T-helper 2 cell (primary cell): ENCODE measurements at places on chromosomes 1 and 21.

- DNase-seq, result no peak
Measured at GRCh38 chr1:107432108-107432507, 291.3 kb downstream of the NTNG1 start.

DNA sequence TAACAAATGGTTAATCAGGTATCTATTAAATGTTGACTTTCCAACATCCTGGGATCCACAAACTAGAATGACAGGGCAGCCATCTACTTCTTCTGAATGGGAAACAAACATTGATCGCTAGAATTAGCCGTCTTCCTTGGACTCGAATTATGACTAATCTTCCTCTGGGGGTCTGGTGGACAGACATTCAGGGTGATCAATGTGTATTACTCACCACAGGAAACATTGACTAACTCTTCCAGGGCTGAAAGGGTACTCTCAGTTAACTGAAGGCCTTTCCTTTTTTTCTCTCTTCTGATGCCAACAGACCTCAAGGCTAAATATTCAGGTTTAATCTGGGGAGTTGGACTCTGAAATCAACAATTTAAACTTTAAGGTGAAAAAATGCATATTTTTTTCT lies 9.5 kb downstream of the NOL9 start:
- DNase-seq, result no peak

GRCh38 chr1:29057700-29058099 lies 66.0 kb downstream of the TMEM200B start:
- DNase-seq, result no peak

DNA sequence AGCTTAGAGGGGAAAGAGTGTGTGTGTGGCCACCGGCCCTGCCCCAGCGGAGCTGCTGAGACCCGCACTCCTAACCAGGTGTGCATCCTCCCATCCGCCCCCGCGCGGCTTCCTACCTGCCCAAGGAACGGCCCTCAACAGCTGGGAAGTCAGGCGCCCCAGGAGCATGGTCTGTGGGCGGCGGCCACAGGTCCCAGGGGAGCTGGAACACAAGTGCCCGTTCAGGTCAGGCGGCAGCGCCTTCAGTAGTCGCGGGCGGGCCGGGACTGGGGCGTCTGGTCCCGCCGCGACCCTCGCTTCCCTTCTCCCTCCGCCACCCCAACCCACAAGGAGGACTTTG lies 448 bp downstream of the AURKAIP1 start:
- DNase-seq, result no peak

DNA sequence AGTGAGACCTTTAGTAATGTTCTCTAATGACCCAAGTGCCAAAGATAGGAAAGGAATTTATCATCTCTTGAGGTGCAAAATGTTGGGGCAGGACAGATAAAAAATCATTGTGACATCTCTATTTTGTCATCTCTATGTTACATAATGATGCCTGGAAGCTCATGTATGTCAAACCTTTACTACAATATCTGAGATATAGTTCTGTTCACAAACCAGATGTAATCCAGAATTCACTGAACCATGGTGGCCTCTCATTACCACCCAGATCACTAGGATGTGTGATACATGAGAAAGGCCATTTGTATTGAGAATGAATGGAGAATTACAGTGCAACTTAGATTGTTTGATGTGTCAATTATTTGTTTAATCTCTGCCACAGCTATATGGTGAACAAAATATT lies 22.0 kb upstream of the KCTD3 start:
- DNase-seq, result no peak

DNA sequence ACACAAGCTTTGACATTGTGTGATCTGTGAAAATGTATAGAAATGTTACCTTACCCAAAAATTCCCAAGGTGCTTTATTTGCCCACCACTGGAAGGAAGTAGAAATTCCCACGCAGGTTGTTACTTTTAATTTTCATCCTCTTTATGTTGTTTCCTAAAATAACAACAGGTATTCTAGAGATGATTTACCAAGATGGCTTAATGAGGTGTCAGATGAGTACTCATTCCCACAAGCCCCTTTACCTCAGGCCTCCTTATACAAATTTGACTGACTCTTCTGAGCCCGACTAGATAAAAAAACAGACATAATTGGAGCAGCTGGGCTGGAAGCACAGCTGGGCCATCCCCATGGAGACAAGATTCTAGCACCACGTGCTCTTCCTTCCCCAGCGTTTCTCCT lies 114.6 kb downstream of the LIPI start:
- DNase-seq, result no peak

DNA sequence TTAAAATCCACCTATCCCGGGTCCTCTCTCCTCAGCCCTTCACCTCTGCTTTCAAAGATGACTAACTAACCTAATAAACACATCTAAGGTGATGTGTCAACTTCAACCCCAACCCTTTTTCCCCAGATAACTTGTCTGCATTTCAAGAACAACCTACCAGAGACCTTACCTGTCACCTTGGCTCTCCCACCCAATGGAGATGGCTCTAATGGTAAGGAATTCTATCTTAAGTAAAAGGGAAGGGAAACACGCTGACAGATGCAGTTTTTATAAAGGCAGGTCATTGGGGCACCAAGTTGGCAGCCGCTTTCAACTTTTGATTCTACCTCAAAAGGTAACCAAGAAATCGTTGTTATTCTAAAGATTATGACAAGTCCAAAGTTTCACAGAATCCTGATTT lies 37.6 kb downstream of the MRPL39 start:
- DNase-seq, result no peak

DNA sequence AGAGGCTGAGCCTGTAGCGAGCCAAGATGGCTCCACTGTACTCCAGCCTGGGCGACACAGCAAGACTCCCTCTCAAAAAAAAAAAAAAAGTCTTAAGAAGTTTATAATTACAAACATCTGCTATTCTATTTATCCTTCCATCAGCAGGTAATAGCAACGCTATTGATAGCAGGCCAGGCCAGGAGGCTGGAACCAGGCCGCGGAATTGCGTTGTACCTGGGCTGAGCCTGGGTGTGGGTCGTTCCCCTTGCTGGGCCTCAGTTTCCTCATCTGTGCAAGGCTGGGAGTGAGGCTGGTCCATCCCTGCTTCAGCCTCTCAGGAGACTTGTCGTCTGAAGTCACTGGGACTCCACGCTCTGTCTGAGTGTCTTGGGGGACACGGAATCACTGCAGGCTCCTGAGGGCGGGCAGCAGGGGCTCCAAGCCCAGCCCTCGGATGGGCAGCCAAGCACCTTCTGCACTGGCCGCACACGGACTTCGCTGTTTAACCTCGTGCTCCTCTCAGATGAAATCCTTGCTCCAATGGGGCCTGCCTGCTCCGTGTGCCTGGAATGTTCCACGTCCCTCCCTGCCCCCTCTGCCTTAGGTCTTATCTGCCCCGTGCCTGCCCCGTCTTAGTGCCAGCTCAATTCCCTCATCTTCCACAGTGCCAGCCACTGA lies 103.9 kb upstream of the C1orf174 start:
- DNase-seq, result no peak

DNA sequence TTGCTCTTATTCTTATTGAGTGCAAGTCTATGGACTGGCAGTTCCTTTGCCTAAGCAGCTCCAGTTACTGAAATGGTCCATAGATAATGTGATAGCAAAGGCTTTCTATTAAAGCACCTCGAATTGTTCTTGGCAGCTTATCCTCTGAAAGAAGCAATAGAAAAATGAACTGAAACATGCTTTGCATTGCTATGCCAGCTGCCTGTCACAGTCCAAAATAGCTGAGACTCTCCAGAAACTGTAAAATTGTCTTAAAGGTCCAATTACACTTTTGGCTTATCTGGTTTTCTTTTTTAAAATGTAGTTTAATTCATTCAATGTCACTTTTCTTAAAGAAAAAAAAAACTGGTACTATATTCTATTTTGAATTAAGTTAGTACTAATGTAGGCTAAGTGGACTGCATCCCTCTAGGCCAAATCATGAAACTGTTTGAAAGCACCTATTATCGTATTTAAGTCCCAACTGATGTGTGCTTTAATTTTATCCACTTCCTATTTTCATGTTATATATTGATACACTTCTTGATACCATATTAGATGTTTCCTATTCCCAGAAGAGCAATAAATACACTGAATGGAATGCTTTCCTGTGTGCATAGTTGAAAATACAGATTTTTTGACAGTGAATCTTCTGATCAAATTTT lies 208.0 kb upstream of the DEPDC1 start:
- DNase-seq, result no peak

GRCh38 chr1:200282497-200283122 lies 127.2 kb downstream of the ZNF281 start:
- DNase-seq, result no peak

GRCh38 chr1:22865736-22866135 lies 106.9 kb downstream of the LACTBL1 start:
- no peak for DNase-seq

GRCh38 chr1:79929356-79929755 lies 922.8 kb upstream of the ADGRL4 start:
- no peak for DNase-seq

DNA sequence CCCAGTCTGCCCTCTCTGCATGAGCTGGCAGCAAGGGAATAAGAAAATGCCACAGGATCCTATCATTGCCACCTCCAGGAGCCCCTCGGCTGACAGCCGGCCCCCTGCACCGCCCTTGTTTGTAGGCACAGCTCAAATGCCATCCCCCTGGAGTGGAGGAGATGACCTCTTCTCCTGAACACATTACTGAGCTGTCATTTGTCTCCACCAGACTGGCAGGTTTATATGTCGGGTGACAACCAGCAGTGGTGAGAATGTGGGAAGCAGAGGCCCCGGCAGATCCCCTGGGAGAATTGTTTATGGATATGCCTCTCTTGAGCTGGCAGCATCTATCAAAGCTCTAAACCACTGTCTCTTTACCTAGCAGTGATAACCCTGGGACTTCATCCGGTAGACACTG lies 135.4 kb upstream of the FMN2 start:
- no peak for DNase-seq
